ENCODE measurements at places on chromosomes 2 and 18.

DNA sequence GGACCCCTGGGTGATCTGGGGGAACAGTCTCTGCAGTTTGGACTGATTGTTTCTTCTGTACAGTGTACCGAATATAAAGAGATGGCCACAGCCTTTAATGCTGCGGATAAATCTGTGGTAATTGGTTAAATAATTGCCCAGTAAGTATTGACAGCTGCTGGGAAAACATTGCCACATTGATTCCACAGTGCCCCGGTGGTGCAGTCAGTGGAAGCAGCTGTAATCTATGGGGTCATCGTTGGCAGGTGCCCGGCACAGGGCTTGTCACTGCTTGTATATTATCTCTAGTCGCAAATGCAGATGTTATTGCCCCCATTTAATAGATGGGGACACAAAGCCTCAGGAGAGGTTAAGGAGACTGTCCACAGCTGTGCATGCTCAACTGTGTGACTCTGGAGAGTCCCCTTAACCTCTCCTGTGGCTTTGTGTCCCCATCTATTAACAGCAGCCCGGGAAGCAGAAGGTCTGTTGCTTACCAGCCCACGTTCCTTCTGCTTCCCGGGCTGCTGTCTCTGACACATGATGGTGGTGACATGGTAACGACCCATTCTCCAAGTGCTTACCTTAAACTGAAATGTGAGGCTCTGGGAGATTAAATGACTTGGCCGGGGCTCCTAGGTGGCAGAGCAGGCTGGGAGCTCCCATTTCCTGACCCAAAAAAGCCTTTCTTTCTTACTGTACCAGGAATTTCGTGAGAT is 76.9 kb downstream of the NCK2 start:
- DNase-seq: no peak

GRCh38 chr2:111239107-111239506 is 118.4 kb downstream of the BCL2L11 start:
- DNase-seq: no peak

GRCh38 chr18:45981821-45982220 is 14.7 kb upstream of the EPG5 start:
- DNase-seq: no peak

- DNase-seq: no peak
Measured at GRCh38 chr2:73218298-73218697, 4.3 kb downstream of the SMYD5 start.

- no peak for DNase-seq
Measured at GRCh38 chr2:77519888-77520506, 2.2 kb downstream of the LRRTM4 start.

DNA sequence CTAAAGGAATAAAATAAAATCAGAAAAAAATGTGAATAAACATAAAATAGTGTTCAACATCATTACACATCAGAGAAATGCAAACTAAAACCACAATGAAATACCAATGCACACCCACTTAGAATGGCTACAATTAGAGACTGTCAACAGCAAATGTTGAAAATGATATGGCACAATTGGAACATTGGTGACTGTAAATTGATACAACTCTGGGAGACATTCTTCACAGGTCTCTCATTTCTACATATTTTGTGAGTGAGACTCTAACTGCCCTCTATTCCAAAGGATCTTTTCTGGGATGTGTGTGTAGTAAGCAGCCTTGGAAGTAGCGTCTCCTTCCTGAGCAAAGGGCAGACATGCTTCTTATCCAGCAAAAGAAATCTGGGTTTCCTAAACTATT is 323.0 kb downstream of the FBXO15 start:
- no peak for DNase-seq

DNA sequence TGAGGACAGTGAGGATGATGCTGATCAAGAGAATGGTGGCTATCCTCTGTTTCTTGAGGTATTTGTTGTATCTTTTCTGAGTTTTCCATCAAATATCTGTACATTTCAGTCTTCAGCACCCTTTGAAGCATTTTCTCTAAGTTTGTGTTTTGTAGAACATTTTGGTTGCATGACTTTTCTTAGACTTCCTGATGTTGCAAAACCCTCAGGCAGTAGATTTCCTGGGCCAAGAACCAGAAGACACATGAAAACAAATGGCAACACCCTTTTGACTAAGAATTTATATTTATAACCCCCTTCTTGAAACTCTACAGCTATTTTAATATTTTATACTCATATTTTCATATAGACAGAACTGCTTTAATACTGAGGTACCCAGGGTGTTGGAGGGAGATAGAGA is 16.2 kb downstream of the HNMT start:
- DNase-seq: no peak

DNA sequence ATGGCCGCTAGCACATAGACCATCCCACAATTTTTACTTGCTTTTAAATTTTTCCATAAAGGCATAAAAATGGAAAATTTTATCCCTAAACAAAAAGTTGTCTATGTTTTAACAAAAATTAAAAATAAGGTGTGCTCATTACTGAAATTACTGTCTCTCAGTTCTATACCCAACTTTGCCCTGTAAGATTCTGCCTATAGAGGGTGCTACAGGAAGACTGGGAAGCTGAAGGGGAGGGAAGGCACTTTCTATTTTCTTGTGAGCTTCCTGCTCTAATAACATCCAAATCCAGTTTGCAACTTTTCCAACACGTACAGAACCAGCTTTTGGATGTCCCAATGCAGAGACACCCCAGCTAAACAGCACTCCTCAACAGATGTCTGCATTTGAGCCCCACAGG is 666.9 kb downstream of the PLCL1 start:
- DNase-seq: no peak

DNA sequence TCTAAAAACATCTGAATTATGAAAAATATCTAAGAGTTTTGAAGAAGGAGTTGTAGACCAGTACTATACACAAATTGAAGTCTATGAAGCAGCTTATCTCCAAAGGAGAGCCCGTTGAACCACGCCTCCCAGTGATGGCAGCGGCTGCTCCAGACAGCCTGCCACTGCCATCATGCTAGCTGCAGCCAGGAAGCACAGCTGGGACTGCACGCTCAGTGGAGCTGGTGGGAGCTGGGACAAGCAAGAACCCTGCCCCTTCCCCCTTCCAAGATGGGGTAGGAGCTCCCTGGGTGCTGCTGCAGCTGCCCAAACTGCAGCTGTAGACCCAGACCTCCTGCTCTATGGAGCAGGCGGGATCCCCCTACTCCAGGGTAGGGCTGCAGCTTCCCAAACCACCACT is 124.7 kb upstream of the SPATS2L start:
- no peak for DNase-seq

DNA sequence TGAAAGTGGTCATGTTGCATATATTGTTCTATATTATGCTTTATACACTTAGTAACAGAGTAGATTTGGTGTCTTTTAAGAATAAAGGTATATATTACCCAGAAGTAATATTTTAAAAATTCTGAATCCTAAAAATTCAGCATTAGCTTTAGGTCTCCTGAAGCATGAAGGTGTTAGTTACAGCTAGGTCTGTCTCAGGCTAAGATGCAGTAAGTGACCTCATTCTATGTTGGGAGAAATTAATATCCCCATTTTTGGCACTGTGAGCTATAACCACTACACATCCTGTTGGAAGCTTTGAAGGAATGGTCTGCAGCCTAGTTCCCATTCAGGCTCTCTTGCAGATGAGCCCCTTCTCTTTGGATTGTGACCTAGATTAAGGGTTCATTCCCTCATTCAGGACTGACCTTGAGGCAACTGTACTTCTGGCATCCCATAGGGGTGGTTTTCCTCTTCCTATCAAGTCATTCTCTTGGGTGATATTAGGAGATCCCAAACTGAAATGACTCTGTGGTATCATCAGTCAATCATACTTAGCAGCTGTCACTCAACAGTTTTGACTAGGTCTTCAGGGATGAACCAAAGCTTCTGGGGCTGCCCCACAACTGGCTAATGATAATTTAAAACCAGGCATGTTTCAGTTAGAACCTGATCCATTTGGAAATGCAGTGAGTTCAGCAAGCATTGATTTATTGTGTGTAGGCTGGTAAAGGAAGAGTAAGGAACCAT is 117.7 kb downstream of the GPD2 start:
- no peak for DNase-seq

GRCh38 chr2:144324446-144325045 is 195.4 kb downstream of the ZEB2 start:
- no peak for DNase-seq

DNA sequence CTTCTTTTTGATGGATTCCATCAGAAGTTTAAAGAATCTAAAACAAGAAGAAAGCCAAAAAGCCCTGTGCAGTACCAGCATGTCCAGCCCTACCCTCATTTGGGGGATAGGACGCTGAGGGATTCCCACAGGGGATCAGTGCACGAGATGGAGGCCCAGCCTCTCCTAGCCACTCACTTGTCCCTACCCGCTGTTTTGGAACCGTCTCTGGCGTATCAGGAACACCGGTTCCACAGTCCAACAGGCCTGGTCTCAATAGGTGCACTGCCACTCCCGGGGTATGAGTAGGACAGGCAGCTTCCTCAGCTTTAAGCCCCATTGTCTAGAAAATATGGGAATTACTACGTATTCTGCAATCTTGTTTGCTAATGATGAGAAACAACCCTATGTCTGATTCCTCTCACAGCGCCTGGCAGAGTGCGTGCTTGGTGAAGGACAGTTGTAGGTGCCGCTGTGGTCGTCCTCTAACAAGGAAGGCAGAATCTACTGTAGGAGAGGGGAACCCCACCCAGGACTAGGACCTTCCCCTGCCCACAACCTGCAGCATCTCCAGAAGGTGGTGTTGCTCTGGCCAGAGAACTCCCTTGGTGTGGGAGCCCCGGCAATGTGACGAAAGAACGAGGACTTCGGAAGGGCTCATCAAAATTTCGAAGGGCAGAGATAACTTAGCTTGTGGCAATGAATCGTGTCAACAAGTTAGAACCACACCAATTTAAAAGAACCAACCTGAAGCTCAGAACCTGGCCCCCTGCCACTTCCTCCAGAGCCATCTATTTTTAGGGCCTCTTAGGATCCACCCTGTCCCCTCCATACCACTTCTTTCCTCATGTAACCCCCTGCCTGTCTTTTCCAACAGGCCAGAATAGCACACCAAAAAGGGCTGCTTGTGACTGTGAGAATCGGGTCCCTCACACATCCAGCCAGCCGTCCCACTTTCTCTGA is 71.7 kb downstream of the POLR1A start:
- DNase-seq: no peak
